ENCODE measurements at places on chromosomes 12 and 14.

GRCh38 chr14:100416921-100417860, 94.1 kb downstream of the SLC25A47 start:
- DNase-seq = no peak

DNA sequence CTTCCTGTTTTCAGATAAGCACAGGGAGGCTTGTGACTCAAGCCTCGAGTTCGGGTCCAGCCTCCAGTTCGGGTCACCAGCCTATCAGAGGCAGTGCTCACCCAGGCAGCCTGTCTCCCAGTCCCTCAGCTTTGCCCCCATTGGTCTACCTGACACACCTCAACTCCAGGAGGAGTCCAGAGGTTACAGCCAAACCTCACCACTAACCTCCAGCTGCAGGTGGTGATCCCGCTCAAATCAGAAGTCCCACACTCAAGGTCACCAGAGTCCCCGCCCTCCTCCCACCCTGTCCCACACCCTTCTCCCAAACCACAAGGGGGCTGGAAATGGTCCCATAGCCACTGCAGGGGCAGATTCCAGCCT, 42.1 kb downstream of the KDM2B start:
- DNase-seq = no peak

DNA sequence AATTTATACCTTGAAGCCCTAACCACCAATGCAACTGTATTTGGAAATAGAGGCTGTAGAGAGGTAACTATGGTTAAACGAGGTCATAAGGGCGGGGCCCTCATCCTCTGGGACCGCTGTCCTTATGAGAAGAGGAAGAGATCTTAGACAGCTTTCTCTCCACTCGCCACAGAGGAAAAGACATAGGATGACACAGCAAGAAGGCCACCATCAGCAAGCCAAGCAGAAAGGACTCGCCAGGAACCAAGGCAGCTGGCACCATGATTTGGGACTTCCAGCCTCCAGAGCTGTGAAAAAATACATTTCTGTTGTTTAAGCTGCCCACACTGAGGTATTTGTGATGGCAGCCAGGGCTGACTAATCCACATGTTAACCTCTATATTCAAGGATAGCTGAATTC, 30.4 kb upstream of the BCAT1 start:
- DNase-seq = no peak

GRCh38 chr12:107605293-107605692, 80.3 kb upstream of the PWP1 start:
- DNase-seq = no peak

GRCh38 chr14:100340423-100340813, 17.3 kb downstream of the SLC25A47 start:
- no peak for DNase-seq

- DNase-seq = no peak
These were observed 110.4 kb downstream of the BCAT1 start for GRCh38 chr12:24838531-24838950.

DNA sequence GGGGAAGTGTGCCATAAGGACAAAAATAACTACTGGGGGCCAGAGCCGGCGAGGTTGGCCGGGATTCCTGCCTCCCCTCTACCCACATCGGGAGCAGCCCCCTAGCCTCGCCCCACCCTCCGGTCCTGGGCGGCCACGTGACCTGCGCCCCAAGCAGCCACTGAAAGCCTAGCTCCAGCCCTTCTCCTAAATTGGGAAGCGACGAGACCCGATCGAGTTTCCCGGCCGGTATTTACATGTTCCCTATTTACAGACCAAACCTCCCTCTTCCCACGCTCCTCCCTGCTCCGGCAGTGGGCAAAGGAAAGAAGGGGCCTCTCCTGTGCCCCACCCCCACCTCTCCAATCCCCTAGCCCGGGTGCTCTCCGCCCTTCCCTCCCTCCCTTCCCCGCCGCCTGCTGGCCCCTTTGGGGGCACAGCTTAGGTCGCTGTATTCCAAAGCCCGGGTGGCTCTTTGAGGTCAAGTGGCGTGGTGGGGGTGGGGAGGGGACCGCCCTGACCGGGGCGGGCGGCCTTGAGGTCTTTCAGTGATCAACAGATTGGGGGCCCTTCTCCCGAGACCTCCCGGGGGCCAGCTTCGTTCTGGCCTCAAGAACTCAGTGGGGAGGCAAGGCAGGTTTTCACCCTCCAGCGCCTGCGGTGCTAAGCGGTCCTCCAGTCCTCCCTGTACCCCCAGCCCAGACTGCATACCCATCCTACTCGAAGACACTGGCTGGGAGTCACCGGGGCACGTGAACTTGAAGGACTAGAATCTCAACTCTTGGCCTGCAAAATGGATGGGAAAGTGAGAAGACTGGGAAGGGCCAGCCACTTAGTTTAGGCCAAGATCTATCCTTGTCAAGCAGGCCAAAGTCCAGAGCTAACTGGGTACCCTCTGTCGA, 6.3 kb upstream of the CTDSP2 start:
- no peak for DNase-seq

DNA sequence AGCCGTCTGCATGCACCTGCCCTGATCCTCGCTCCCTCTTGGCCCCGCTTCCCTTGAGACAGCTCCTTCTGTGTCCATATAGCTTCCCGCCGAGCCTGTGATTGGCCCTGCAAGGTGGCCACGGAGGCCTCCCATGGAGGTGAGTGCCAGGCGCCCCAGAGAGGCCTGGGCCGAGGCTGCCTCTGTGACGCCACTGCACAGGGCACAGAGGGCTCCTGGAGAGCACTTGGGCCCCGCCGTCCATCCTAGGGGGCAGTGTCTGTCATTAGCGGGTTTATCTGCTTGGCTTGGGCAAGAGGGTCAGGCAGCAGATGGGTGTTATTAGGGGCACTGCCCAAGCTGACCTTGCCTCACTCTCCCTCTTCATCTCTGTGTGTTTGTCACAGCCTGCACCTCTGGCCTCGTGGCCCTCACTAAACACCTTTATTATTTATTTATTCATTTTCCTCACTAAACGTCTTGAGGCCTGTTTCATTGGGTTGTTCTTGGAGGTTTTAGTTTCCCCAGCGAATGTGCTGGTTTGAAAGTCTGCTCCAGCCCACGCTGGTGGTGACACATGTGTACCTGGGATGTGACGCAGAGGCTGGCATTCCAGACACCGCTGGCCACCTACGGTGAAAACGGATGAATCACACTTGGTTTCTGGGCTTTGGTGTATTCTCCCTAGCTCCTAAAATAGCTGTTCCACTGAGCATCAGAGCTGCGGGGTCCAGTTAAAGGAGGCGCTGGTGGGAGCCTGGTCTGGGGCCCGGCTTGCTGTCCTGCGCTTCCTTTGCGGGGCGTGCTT, 5.9 kb downstream of the ZFYVE21 start:
- no peak for DNase-seq

DNA sequence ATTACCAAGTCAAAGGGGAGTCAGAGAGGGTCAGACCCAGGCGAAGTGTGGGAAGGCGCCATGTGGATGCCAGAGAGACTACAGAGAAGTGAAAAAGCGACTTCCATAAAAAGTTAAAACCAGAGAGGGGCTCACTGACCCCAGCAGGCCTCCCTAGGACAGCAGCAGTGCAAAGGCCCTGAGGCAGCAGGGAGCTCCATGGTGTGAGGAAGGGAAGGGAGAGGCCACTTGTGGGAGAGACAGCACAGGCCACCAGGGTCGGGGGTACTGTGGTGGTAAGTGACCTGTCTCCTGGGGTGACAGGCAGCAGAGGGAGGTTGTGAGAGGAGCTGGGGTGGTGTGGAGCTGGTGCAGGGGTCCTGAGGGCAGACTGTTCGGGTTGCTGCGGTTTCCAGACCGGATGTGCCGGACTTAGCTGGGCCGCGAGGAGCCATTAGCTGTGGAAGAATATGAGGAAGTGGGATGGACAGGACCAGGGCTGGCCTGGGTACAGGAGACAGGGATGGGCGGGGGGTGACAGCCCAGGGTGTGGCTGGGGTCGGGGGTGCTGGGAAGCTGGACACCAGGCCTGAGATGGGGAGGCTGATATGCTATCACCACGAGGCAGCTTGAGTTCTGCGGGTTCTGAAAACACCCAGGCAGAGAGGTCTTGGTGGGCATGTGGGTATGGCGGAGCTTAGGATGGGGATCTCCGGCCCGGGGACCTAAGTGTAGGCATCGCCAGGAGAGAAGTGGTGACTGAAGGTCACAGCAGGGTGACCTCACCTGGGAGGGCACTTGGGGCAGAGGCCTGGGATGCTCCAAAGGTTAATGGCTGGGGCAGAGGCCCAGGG, 22.7 kb downstream of the SETD1B start:
- no peak for DNase-seq

GRCh38 chr14:91614187-91614586, 104.1 kb upstream of the PPP4R3A start:
- DNase-seq = no peak

GRCh38 chr14:66163023-66163422, 323.1 kb upstream of the CCDC196 start:
- no peak for DNase-seq

- no peak for DNase-seq
These were observed 68.1 kb downstream of the BORCS5 start for GRCh38 chr12:12425001-12425400.

DNA sequence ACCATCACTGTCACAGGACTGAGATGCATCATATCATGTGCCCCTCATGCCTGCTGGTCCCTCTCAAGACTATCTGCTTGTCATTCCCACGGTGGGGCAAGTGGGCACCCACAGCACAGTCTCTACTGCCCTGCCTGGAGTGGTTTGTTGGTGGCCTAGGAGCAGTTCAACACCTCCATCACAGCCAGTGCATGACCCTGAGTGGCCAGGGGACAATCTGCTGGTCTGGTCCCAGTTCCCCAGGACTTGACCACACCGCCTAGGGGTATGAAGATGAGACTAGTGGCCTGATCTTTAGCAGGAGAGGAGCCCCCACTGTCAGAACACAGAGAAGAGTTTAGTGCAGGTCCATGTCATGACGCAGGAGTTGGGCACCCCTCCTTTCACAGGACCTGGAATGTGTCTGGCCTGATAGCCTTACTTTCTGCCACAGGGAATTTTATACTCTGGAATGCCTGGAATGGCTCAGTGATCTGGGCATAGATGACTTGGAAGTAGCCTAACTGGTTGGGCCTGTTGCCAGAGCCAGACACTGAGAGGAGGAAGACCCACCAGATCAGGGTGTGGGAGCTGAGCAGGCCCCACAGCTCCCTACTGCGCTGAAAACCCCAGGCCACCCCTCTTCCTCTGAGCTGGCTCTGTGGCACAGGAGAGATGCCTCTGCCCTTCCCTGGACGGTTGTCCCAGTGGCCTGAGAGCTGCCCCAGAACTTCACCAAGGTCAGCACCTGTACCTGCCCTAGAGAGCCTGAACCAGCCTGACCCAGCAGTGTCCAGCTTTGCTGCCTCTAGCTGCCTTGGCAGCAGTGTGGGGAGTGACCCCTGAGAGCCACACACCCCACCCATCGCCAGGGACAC, 83.3 kb downstream of the PUS7L start:
- DNase-seq = no peak

GRCh38 chr12:16880864-16881285, 274.9 kb upstream of the LMO3 start:
- DNase-seq = no peak

DNA sequence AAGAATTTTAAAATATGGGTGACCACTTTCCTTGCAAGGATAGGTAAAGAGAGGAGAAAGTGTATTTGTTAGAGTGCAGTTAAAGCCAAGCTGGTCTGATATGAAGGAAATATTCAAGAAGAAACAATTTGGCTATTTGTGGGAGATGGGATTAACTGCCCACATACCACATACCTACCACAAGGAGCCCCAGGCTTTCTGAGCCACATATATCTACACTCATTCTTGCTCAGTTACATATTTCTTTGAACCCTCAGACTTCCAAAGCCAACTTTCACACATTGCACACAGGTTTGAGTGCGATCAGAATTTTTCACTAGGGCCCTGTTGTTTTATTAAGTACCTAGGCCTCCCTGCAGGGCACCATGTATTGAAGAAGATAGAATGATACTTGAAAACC, 330.2 kb downstream of the ZFP36L1 start:
- no peak for DNase-seq

DNA sequence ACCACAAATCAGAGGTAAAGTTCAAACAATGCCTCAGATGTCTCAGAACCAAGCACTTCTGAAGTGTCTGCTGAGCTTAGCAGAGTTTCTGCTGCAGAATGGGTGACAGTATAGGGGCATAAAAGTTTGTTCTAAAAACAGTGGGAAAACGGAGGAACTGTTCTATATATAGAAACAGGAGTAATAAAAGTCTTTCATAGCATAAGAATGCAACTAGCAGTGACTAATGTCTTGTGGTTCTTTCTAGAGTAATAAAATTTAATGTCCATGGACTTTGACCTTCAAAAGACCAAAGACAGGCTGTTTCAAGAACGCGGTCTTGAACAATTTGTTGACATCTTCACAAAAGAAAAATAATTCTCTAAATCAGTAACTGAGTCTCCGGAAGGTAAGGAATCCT, 107.5 kb upstream of the FAR2 start:
- DNase-seq = no peak

DNA sequence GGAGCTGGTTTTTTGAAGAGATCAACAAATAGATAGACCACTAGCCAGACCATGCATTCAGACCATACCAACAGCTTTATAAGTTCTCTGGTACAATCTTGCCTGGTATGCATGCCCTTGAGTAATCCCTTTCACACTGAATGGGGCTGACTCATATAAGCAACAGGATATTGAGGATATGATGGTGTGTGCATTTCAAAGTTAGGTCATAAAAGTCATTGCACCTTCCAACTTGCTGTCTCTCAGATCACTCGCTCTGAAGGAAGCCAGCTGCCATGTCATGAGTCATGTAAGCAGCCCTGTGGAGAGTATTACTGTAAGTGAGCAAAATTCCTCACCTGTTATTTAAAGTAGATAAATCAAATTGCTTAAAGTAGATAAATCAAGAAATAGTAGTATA, 45.0 kb upstream of the OR6J1 start:
- DNase-seq = no peak

Data from stimulated activated CD4-positive, alpha-beta T cell treated with anti-CD3 and anti-CD28 coated beads, Interleukin-15, amount 100 ng/mL, for 1 hour (primary cell).